ENCODE measurements at places on chromosomes 4 and X. TPM values are rescaled to one million over a fixed set of nuclear protein-coding genes. Genes with fewer than 3 reads are reported as not detected.

CLIC2 gene
- polyA plus RNA-seq: not detected

IL3RA gene
- polyA plus RNA-seq: 1.5 TPM

CYLC1 gene
- polyA plus RNA-seq: not detected

NXF2 gene
- not detected for polyA plus RNA-seq

MAGEA11 gene
- polyA plus RNA-seq: not detected

MTCP1 gene
- 5.4 TPM for polyA plus RNA-seq

LPAR4 gene
- 0.05 TPM for polyA plus RNA-seq

SLITRK4 gene
- not detected for polyA plus RNA-seq

VCX gene
- not detected for polyA plus RNA-seq

MAGEB1 gene
- polyA plus RNA-seq: not detected

MAB21L2 gene
- not detected for polyA plus RNA-seq

MANBA gene
- 8.6 TPM for polyA plus RNA-seq

BTC gene
- not detected for polyA plus RNA-seq

MAGEA8 gene
- not detected for polyA plus RNA-seq

CCNB3 gene
- 0.59 TPM for polyA plus RNA-seq

CYBB gene
- not detected for polyA plus RNA-seq

PPP4R3C gene
- not detected for polyA plus RNA-seq

FAM47E gene
- polyA plus RNA-seq: 0.23 TPM

All from BJ (cell line).